ENCODE measurements at places on chromosomes 4 and X. TPM values are rescaled to one million over a fixed set of nuclear protein-coding genes. Genes with fewer than 3 reads are reported as not detected.

GRCh38 chrX:77640702-77641101 lies 145.3 kb downstream of the ATRX start:
- no peak overlapping the region for H3K27ac ChIP-seq
- no peaks in the 10 kb centered on the region for H3K4me1 ChIP-seq
- no peak for DNase-seq
- H3K4me3 ChIP-seq: no peak overlapping the region
- H3K36me3 ChIP-seq: peaks cover 5% of the 10 kb centered on the region
- no peaks in the 10 kb centered on the region for H3K27me3 ChIP-seq

- DNase-seq: no peak
- H3K27me3 ChIP-seq: peaks cover 31% of the 10 kb centered on the region
- no peak overlapping the region for H3K4me3 ChIP-seq
- no peaks in the 10 kb centered on the region for H3K4me1 ChIP-seq
- H3K36me3 ChIP-seq: no peaks in the 10 kb centered on the region
Observed at GRCh38 chrX:17682259-17682658, 55.0 kb upstream of the SCML1 start.

- H3K27ac ChIP-seq: no peak overlapping the region
- H3K36me3 ChIP-seq: no peaks in the 10 kb centered on the region
- H3K4me1 ChIP-seq: no peaks in the 10 kb centered on the region
- H3K27me3 ChIP-seq: peaks cover 71% of the 10 kb centered on the region
- peak; percentile 1 for DNase-seq
Observed at GRCh38 chrX:25007059-25008053, 8.4 kb downstream of the ARX start.

GRCh38 chr4:157838366-157838765 lies 334.5 kb downstream of the GASK1B start:
- no peaks in the 10 kb centered on the region for H3K27me3 ChIP-seq
- no peak for DNase-seq
- H3K36me3 ChIP-seq: no peaks in the 10 kb centered on the region
- H3K27ac ChIP-seq: no peak overlapping the region

The NHSL2 gene
- total RNA-seq: 7.5 TPM

GRCh38 chr4:13794819-13795565 lies 167.5 kb upstream of the BOD1L1 start:
- DNase-seq: no peak
- H3K27ac ChIP-seq: no peak overlapping the region
- H3K27me3 ChIP-seq: no peaks in the 10 kb centered on the region
- H3K4me3 ChIP-seq: no peak overlapping the region

The DHRSX gene
- 26.3 TPM for total RNA-seq

DNA sequence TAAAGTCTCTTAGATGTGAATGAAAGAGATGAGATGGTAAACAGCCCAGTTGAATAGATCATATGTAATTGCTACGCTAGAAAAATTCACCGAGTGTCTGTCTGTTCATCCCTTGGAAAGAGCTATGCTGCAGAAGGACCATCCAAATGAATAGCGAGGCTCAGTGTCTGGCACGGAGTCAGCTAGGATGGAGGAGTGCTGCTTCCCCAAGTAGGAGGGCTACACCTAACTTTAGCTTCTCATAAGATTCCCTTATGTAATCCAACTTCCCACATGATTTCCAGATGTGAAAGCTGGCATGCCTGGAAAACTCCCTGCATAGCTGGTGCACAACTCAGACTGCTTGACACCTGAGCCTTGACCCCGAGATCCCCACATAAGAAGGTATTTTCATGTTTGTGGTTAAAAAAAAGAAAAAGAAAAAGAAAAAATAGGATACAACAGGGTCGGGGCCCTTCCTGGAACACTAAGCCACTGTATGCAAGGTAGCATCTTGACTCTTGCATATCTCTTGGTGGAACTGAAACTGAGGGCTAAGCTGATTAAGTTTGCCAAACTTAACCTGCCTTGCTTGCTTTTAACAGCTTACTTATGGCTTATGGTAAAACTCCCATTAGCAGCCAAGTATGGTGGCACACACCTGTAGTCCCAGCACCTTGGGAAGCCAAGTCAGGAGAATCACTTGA lies 82.3 kb downstream of the FREM3 start:
- no peaks in the 10 kb centered on the region for H3K36me3 ChIP-seq
- H3K4me3 ChIP-seq: no peak overlapping the region
- no peak overlapping the region for H3K27ac ChIP-seq
- no peak for DNase-seq

All from lung (tissue), 17 donors.